Fibroblast of villous mesenchyme (primary cell): ENCODE measurements at places on chromosomes 3 and 15. TPM values are rescaled to one million over a fixed set of nuclear protein-coding genes. Genes with fewer than 3 reads are reported as not detected.

The CRABP1 gene
- total RNA-seq, result not detected in 2 replicates

The KLF15 gene
- total RNA-seq, result 0.32 and 0.43 TPM in 2 replicates

The ZNF774 gene
- 1.6 and 1.7 TPM in 2 replicates for total RNA-seq

The NTRK3 gene
- 0.32 TPM in 1 of 2 replicates, not detected in the other for total RNA-seq

The PLA2G4E gene
- total RNA-seq, result not detected in 2 replicates

GRCh38 chr3:175383813-175384212, 524.7 kb downstream of the NAALADL2 start:
- DNase-seq, result peak; percentile 18

DNA sequence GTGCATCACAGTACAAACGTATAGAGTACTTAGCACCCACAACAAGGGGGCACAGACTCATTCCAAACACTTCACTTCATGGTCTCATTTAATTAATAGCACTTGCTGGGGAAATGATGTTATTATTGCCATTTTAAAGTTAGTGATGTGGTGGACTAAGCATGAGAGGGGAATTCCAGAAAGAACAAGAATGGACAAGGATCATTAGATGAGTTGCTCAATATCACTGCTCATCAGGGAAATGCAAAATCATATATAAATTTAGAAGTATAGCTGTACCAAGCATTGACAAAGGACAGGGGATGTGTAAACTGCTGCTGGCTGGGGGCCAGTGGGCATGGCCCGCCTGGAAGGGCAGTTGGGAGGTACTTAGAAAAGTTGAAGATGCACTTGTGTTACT, 14.6 kb downstream of the PRR20G start:
- no peak for DNase-seq

DNA sequence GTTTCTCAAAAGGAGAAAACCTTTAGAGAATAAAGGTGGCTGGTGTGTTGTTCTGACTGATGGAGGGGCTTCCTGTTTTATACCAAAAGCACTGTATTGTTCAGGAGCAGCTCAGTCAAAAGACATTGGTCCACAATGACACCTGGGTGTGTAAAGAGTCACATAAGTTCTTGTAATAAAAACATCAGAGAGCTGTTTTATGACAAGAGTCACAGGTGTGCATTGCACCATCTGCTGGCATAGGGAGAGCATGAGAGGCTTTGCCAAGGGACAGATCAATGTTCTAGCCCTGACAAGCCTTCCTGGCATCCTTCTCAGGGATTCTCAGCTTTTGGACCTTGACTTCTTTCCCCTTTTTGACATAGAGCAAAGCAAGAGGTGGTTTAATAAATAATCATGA, 20.4 kb downstream of the ARPP21 start:
- DNase-seq, result no peak

GRCh38 chr15:30979457-30979856, 12.0 kb downstream of the MTMR10 start:
- no peak for DNase-seq

DNA sequence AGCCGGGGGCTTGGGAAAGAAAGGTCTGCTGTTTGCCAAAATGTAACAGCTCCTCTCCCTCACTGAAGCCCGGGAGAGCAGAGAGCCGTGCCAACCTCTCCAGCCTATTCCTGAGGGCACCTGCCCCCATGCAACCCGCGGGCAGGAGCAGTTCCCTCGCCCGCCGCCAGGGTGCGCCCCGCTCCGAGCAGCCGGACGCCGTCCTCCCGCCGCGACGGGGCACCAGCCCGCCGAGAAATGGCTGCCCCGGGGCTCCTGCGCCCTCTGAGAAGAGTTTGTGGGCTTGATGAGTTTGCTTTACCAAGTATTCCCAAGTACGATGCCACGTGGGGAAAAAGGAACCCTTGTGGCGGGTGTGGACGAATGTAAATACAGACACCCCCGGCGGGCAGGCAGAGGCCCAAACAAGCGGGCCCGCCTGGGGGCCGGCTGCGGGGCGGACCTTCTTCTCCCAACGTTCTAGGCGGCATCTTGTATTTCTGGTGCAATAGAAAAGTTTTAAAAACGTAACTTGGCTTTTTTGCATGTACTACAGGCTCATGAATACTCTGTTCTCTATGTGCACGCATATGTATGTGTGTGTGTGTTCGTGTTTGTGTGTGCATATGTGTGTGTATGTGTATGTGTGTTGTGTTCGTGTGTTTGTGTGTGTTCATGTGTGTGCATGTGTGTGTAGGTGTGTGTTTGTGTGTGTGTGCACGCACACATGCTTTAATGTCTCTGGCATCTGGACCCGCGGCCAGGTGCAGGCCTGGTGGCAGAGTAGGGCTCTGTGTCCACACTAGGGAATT, 162.9 kb downstream of the CHSY1 start:
- DNase-seq, result peak; percentile 53

GRCh38 chr3:182165234-182165633, 453.5 kb downstream of the SOX2 start:
- DNase-seq, result no peak

GRCh38 chr3:69745505-69745904, 6.2 kb downstream of the MITF start:
- DNase-seq, result no peak

- no peak for DNase-seq
Observed at GRCh38 chr3:73467211-73467610, 157.5 kb downstream of the PDZRN3 start.

DNA sequence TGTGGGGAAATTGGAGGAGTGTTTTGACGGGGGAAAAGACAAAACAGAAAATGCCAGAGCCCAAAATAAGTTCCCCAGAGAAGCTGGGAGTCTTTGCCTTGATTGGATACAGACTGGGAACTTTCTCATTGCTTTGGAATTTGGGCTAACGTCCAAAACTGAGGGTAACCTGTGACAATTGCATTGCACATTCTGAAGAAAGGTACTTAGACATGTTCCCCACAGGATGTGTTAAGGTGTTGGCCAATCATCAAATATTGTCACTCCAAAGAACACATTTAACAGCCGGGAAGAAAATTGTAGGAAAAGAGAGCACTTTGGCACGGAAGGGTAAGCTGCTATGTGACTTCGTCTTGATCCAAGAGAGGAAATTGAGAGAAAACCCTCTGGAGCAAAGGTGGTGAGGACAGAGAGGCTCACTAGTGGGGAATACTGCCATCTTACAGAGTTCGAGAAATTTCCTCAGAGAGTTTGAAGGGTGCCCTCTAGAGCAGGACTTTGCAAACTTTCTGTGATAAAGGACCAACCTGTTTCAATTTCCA, 619.5 kb upstream of the TBL1XR1 start:
- peak; percentile 41 for DNase-seq

- no peak for DNase-seq
Observed at GRCh38 chr15:58748040-58748851, 1.3 kb downstream of the ADAM10 start.

GRCh38 chr15:22253676-22254408, 173.5 kb downstream of the OR4M2 start:
- DNase-seq, result no peak
